ENCODE measurements at places on chromosomes 5 and 9.

GRCh38 chr5:148979083-148979723 lies 83.7 kb downstream of the SH3TC2 start:
- DNase-seq = no peak

DNA sequence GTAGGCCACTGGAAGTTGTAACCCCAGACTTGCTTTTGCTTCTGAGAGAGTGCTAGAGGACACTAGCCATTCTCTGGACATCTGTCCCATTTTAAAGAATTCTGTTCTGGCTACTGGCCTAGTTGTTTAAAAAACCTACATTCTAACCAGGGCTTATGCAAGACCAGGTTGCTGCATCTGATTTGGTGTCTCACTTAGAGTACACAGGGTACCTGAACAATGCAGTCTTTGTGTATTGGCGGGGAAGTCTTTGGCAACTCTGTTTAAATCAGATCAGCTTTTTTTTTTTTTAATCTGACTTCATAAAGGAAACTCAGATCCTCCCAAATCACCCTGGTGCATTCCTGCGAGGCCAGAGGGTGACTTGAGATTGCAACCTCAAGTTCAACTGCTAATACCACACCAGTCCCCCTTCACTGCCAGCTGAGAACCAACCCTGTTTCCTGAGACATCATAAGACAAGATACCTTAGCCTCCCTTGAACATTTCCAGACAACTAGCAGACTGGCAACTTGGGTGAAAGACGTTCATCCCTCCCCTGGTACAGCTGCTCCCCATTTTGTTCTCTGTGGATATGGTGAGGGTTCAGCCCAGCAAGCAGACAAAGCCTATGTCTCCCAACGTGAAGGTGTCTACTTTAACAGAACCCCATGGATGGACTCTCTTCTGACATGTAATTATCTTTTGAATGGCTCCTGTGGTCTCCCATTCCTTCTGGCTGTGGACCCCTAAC lies 27.0 kb downstream of the SKP1 start:
- no peak for DNase-seq

GRCh38 chr5:91384671-91385430 lies 1.7 kb upstream of the ARRDC3 start:
- no peak for DNase-seq

DNA sequence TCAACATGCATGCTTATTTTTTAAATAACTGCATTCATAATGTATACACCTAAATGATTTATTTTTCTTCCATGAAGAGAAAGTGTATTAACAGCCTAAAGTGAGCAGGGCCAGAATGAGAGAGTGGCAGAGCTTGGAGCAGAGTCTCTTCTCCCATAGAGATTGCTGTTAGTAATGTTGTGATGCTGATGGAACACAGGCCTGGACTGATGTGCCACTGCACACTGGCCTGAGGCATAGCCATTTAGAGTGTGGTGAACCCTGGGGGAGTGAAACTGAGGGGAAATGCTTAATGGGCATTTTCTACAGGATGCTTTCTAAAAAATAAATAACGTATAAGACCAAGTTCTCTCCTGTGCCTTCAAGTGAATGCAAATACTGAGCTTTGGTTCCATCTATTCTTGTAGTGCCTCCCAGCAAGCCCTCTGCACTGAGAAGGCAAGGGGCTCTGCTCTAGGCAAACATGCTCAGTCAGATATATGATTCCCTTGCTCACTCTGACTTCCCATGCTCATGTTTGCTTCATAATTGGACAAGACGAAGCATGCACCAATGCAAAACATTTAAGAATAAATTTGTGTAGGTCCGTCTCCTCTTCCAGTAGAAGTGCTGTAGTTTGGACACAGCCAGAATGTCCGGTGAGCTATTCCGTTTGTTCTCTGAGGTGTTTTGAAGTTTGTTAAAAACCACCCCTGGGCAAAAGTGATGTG lies 185.7 kb downstream of the PBX3 start:
- DNase-seq = no peak
